ENCODE measurements at places on chromosomes 6 and 20.
A peak's percentile ranks its signal among the peaks of the same experiment; 100 is the strongest.

DNA sequence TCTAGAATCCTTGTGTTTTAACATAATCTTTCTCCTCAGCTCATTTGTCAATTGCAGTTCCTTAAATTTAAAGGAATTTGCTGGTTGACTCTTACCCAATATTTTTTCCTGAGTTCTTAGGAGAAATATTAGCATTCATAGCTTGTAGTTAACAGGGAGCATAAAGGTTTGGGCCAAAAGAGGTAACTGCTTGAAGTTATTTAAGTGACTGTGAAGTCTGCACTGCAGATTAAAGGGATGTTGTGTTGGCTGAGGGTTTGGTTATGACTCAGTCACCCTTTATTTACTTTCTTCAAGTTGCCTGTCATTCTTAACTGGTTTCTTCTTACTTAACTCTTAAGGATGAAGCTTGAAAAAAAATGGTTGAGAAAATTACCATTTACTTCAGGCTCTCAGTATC lies 220.3 kb upstream of the LAMP5 start:
- no peak for DNase-seq

- peak; percentile 80 for DNase-seq
These were observed 130.6 kb upstream of the C6orf118 start for GRCh38 chr6:165439928-165440554.

- DNase-seq, result no peak
These were observed 225.9 kb upstream of the CST7 start for GRCh38 chr20:24723186-24723585.

- no peak for DNase-seq
These were observed 18.9 kb upstream of the NXT1 start for GRCh38 chr20:23331450-23332350.

DNA sequence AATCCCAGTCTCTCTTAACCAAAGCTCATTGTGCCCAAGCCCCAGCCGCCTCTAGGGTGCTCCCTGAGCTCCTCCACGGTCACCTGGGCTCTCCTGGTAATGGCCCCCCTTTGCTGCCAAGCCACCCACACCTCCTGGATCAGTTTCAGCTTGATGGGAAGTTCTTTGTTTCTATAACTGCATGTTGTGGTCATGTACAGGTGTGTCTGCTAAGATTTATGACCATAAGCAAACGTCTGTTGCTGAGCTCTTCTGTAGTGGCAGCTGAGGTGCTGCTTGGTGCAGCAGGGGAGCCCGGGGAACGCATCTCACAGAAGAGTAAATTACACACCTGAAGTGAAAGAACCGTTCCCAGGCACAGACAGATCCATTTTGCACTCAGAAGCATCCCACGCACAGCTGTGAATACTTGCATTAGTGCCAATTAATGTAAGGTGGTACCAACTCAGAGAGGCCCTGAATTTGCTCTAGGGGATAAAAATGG lies 194.6 kb upstream of the ARID1B start:
- DNase-seq, result no peak
